ENCODE measurements at places on chromosomes 1 and 21. TPM values are rescaled to one million over a fixed set of nuclear protein-coding genes. Genes with fewer than 3 reads are reported as not detected.

DNA sequence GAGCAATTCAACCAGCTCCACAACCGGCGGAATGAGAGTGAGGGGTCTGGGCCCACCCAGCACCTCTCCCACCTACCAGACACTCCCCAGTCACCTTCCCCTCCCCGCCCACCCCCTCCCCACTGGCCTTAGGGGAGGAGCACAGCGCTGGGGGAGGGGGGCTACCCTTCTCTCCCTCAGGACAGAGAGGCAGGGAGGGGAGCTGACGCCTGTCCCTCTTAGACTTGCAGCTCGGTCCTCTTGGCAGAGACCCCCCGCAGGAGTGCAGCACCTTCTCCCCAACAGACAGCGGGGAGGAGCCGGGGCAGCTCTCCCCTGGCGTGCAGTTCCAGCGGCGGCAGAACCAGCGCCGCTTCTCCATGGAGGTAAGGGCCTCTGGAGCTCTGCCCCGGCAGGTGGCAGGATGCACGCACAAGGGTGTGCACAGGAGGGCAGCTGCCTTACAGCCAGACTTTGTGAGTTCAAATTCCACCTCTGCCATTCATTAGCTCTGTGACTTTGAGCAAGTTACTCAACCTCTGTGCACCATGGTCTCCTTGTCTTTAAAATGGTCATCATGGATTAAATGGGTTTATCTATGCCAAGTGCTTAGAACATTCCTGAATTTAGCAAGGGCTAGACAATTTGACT, 18.9 kb downstream of the CDK18 start:
- no peak for DNase-seq

DNA sequence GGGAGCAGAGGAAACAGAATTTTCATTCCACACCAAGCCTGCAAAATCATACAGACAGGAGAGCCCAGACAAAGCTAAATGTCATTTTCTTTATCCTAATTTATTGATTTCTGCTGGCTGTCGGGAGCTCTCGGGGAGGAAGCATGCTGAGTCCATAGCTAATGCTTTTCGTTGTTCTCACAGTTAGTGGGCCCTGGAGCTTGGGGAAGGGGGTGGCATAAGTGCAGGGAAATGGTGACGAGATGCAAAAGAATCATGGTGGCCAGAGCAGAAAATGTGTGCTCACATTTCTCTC, 202.4 kb downstream of the TOMM20 start:
- no peak for DNase-seq

- DNase-seq, result no peak
Observed at GRCh38 chr1:205706601-205707502, 26.5 kb upstream of the SLC45A3 start.

DNA sequence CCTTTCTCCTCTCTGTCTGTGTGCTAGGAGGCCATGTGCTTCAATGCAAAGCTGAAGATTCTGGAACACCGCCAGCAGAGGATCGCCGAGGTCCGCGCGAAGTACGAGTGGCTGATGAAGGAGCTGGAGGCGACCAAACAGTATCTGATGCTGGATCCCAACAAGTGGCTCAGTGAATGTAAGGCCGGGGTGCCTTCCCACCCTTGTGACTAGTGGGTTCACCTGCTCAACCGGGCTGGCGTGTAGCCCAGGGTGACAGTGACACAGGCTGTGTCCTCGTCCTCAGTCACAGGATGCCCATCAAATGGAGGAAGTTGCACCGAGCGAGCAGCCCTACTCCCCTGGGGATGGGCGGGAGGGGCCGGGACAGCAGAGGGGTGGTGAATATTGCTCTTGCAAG, 544.1 kb downstream of the KIF26B start:
- DNase-seq, result no peak

DNA sequence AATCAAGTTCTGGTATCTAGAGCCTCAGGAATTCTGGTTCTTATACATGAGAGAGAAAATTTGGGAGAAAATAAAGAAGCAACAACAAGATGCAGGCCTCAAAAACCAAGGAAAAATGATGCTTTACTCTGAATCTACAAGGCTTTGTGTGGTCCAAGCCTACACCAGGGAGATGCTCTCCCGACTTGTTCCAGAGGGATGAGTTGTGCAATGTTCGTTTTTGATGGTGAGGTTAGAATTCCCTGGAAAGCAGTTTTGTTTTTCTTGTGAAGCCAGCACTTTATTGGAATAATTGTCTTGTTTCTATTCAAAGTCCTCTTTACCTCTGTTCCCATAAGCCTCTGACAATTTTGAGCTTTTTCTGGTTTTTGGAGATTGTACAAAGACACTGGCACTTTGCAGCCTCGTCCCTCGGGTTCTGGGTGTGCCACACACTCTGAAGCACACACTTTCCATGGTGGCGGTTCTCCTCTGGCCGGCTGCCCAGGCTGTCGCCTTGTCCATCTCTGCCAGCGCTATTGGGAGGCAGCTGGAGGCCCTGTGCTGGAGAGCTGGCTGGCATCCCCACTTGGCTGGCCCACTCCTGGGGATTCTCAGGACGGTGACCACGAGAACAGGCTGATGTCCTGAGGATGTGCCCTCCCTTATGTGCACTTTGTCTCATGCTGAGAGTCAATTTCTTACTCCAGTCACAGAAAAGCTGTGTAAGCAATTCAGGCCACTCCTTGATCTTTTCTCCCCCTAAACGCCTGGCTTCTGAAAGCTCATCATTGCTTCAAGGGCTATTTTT, 70.2 kb downstream of the EDEM3 start:
- DNase-seq, result no peak

Gene GRIK1
- not detected for total RNA-seq

Gene TIE1
- 25.7 TPM for total RNA-seq

Gene PPIAL4G
- not detected for total RNA-seq

All from thoracic aorta (tissue), 2 donors.